ENCODE measurements at places on chromosomes 1 and 21.

DNA sequence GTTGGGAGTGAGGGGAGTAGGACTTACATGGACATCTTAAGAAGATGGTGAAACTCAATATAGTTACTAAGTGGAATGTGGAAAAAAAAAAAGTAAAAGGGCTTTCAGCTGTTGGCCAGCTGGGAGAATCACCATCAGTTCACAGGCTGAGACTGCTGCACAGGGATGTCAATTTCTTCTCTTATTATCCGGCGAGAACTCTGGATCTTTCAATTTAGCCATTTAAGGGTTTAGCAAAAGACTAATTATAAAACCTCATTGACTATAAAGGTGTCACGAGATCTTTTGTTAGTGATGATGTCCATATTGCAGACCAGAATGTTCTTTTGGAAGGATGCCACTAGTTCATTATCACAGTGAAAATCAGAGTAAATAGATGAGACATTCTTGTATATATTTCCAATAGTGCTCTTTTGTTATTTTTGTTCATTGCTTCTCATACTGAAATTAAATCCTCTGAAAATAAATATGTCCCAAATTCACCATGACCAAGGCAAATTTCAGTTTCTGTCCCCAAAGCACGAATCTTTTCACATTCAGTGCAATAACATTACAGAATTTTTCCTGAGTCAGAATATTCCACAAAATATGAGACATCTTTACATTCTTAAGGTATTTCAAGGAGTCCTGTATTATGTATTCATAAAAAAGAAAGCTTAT is 266.1 kb downstream of the DNM3 start:
- no peak for DNase-seq

GRCh38 chr21:39109596-39110210 is 73.5 kb downstream of the PSMG1 start:
- no peak for DNase-seq

GRCh38 chr21:35004314-35004713 is 44.8 kb downstream of the RUNX1 start:
- DNase-seq = no peak

DNA sequence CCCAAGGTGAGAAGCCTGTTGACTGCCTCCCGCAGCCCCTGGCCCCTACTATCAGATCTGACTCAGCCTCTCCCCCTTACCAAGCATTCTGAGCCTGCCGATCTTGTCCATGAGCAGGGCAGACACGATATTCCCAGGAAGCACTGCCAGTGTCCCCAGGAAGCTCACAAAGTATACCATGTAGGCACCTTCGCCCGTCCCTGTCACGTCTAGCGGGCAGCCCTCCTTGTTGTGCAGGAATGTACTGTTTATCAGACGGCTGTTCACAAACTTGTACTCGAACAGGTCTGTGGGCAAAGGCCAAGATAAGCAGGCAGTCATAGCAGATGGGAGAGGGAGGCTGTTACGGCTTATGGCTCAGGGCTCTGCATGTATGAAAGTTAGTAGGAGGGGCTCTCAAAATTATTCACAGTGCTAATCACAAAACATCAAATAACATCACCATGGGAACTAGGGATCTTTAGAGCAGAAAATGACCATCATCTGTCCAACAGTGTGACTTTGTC is 7.3 kb downstream of the BOLA1 start:
- no peak for DNase-seq

GRCh38 chr1:152626744-152627143 is 3.8 kb upstream of the LCE3A start:
- DNase-seq = no peak

GRCh38 chr1:236753516-236753915 is 41.6 kb upstream of the MTR start:
- DNase-seq = no peak

DNA sequence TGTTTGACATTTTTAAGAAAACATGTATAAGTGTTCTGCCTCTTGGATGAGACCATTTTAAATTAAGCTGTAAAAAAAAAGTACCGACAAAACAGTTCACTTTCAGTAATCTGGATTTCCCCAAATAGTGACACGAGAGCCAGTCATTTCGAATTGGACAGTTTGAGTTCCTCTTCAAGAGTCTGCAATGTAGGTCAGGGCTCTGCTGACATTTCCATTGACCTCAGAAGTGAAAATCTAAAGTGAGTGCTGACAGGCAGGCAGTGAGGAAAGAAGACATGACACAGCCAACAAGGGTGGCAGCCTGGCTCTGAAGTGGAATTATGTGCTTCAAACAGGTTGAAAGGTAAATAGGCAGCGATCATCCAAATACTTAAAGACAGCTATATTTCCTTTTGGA is at the start of gene IL23R:
IL23R (plus strand) TSS at position 259 of the 400 bp plus-strand sequence. CDS start 1,667 bp downstream, outside the sequence.
- DNase-seq = peak; percentile 53

DNA sequence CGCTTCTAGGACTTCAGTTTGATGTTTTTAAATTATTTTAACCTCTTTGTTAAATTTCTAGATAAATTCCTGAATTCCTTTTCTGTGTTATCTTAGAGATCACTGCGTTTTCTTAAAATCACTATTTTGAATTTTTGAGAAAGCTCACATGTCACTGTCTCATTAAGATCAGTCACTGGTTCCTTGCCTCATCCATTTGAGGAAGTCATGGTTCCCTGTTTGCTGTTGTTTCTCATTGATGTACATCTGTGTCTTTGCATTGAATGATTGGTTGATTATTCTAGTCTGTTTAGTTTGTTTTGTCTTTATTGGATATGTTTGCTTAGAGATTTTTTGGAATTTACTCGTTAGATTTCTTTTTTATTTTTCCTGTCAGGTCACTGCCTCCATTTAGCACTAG is 50.1 kb downstream of the CRP start:
- no peak for DNase-seq

- no peak for DNase-seq
Measured at GRCh38 chr1:1434131-1434823, 1.2 kb upstream of the VWA1 start.

DNA sequence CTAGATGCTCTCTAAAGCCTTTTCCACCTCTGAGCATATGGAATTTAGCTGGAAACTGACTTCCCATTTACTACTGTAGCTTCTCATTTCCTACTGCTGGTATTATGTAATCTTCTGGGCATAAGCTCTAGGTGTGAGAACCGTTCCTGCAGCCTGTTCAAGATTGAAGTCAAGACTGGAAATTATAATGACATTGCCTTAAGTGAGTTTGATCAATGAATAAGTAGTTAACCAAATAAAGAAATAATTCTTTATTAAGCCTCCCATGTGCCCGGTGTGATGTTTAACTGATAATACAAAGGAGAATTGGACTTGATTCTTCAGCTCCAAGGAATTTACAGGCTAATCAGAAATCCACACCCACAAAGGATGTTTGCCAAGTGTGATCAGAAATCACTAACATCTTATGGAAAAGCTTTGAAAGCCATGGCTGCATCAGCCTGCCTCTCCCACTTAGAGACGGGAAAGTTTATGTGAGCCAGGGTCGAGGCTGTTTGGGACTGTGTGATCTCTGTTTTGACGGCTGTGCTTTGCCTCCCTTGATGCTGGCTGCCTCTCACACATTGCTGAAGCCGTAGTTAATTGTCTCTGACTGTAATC is 36.4 kb upstream of the PRELP start:
- DNase-seq = no peak

GRCh38 chr1:1072849-1073742 is 1.0 kb downstream of the RNF223 start:
- DNase-seq = no peak

- DNase-seq = no peak
Measured at GRCh38 chr1:155657463-155657862, 31.1 kb downstream of the YY1AP1 start.

DNA sequence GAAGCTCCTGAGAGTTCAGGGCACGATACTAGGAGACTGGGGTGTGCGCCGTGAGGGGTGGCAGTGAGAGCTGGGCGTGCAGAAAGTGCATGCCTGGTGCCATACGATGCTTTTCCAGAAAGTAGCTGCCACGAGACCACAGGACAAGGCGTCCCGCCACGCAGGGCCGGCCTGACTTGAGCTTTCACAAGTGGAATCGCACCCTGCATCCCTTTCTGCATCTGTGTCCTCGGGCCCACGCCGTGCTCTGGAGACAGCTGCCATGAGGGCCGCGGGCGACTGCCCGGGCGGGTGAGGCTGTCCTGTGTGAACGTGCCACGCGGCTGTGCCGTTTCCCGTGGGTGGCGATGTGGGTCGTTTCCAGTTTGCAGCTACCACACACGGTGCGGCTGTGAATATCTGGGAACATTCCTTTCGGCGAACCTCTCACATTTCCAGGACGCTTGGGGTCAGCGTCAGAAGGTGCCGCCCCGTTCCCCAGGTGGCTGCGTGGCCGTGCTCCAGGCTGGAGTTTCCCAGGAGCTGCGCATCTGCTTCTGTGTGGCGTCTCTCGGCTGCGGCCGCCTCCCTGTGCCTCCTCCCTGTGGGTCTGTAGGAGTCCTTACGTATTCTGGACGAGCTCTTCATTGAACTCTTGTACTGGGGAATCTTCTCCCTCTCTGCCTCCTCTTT is 1.0 kb upstream of the PERM1 start:
- no peak for DNase-seq

DNA sequence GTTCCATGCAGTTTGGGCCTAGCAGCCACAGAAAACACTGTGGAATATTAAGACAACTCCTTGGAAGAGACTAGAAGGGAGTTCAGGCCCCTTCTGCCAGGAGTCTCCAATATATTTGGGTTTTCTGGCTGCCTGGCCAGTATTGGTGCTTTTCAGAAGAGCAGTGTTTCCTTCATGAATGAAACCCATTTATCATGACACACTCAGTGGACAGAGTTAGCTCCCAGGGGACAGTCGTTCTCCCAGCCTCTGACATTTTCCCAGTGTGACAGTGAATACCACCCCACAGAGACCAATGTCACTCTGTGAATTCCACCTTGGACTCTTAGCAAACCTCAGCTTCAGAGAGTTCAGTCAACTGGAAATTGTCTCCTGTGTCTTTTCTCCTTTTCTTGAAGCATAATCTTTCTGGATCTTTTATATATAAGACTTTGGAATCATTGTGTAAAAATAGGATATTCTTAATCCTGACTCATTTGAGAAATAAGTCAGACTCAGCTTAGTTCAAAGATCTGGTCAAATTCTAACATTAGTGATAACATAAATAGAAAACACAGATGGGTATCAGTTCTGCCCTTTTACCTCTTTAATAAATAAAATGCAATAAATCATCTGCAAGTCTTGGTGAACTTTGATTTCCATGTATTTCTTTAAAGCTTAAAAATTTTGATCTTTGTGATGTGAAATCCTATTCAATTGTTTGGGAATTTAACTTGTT is 40.4 kb downstream of the GNG12 start:
- no peak for DNase-seq

GRCh38 chr1:185560760-185561159 is 173.4 kb upstream of the HMCN1 start:
- no peak for DNase-seq

DNA sequence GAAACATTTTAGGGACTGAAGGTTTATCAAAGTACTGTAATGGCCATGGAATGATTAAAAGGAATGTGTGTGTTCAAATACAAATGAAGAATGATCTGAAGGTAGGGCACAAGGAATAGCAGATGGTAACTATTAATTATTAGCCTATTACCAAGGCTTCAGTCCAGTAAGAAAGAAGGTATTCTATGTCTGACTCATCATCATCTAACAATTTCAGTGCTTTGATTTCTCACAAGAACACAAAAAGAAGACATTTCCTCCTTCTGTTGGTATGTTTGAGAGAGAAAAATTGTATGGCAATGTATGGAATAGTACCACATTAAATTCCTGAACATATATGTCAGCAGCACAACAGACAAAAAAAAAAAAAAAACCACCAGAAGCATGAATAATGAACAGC is 57.5 kb downstream of the TYW3 start:
- no peak for DNase-seq

- no peak for DNase-seq
Measured at GRCh38 chr1:118949315-118949714, 38.8 kb downstream of the TBX15 start.
